ENCODE measurements at places on chromosomes 7 and 10.

- DNase-seq, result peak; percentile 31
Observed at GRCh38 chr10:70169011-70169410, 1.3 kb downstream of the SAR1A start.

- DNase-seq, result no peak
Observed at GRCh38 chr7:69414555-69414954, 183.7 kb upstream of the AUTS2 start.

DNA sequence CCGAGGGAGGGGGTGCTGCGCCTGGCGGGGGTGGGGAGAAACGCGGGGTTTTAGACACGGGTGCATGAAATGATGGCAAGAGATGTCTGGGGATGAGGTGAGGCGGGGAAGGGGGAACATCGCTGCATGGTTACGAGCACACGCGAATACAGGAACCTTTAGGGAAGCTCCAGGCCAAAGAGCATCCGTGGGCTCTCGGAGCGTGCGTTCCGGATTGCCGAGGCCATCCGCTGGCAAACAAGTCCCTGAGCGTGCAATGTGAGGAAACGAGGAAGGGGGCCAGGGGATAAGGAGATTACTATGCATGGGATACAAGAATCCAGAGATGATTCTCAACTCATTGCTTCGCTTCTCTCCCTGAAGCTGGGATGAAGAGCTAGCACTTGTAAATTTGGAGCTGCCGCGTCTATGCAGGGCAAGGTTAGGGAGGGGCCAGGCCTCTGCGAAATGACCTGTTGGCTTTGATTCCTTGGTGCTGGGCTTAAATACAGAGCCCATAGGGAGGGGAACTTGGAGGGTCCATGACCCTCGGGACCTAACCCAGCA, 520 bp upstream of the WNT2 start:
- DNase-seq, result no peak

- no peak for DNase-seq
Observed at GRCh38 chr10:113381416-113381815, 171.4 kb upstream of the HABP2 start.

- no peak for DNase-seq
Observed at GRCh38 chr10:52615756-52616394, 156.7 kb downstream of the MBL2 start.

GRCh38 chr10:3682745-3683144, 102.3 kb downstream of the KLF6 start:
- no peak for DNase-seq

DNA sequence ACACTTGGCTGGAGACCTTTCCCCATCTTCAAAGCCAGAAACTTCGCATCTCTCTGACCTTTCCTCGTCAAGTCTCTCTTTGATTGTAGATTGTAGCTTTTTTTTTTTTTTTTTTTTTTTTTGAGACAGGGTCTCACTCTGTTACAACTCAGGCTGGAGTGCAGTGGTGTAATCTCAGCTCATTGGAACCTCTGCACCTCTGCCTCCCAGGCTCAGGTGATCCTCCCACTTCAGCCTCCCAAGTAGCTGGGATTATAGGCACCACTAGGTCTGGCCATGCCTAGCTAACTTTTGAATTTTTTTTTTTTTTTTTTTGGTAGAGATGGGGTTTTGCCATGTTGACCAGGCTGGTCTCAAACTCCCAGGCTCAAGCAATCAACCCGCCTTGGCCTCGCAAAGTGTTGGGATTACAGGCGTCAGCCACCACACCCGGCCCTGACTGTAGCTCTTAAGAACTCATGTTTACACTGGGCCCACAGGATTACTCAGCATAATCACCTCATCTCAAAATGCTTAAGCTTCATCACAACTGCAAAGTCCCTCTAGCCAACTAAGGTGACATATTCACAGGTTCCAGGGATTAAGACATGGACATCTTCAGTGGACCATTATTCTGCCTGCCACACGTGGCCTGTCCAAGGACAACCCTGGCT, 11.7 kb downstream of the POLL start:
- DNase-seq, result no peak

DNA sequence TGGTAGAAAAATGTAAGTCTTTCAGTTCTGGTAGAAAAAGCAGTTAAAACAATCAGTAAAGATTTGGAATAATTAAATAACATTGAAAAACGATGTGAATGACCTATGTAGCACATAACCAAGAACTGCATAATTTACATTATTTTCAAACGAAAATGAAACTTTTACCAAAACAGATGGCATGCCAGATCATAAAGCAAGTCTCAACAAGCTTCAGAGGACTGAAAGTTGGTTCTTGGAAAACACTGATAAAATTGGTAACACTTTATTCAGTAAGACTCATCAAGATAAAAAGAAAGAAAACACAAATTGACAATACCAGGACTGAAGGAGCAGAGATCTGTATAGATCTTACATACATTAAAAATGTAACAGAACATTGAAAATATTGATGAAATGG, 92.8 kb downstream of the VIPR2 start:
- DNase-seq, result no peak

DNA sequence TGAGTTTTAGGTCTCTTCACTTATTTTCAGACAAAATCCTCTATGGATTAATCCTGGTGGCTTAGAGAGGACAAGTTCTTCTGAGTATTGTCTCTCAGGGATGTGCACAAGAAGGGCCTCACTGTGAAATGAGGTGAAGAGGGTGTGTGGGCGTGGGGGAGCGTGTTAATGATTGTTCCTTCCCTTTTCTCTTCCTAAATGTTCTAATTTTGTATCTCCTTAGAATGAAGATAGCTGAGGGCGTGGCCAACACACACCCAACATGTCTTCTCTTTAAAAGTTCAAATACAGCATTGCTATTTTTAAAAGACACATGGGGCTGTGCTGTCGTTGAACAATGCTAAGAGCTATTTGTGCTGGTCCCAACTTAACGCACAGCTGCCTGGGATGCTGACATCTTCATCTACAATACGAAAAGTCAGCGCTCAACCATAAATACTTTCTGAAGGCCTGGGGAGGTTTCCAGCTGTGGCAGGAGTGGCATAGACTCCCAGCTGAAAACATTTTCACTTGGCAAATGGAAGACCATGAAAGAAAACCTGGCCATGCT, 135.9 kb downstream of the JCAD start:
- no peak for DNase-seq

DNA sequence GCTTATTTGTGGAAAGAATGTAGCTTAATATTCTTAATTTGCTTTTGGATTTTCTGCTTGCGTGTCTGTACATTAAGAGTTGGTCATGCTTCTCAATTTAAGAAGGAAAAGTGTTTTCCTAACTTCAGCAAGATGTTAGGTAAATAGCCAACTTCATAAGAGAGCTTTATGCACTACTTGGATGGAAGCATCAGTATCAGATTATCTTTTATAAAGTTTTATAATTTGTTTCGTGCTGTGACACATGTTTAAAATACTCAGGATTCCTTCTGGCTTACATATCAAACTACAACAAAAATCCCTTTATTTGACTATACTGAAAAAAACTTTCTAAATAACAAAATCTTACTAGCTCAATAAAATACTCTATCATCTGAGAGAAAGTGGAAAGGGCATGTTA, 34.8 kb upstream of the AGR2 start:
- no peak for DNase-seq

DNA sequence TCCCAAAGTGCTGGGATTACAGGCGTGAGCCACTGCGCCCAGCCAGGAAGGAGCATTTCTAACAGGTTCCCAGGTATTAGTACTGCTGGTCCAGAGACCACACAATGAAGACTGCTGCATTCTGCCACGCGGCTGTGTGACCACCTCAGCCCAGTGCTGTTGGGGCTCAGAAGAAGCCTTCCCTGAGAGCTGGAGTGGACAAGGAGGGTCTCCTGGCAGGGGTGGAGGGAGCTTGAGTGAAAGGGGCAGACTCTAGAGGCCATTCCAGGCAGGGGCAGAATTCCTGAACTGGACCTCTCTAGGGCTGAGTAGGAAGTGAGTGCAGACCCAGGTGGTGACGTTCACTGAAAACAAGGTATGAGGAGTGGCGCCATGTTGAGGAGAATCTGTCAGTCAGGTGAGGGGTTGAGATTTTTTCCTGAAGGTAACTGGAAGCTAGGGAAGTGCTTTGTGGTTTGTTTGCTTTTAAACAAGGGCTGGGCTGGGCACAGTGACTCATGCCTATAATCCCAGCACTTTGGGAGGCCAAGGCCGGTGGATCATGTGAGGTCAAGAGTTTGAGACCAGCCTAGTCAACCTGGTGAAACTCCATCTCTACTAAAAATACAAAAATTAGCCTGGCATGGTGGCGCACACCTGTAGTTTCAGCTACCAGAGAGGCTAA, 67.6 kb downstream of the TACC2 start:
- DNase-seq, result no peak

- DNase-seq, result peak; percentile 85
Observed at GRCh38 chr7:35906191-35906908, 105.5 kb downstream of the SEPTIN7 start.

- no peak for DNase-seq
Observed at GRCh38 chr10:7069706-7070105, 341.1 kb downstream of the SFMBT2 start.

GRCh38 chr10:17381502-17382142, 72.8 kb downstream of the ST8SIA6 start:
- no peak for DNase-seq

GRCh38 chr10:34109952-34110702, 705.0 kb downstream of the PARD3 start:
- DNase-seq, result no peak

DNA sequence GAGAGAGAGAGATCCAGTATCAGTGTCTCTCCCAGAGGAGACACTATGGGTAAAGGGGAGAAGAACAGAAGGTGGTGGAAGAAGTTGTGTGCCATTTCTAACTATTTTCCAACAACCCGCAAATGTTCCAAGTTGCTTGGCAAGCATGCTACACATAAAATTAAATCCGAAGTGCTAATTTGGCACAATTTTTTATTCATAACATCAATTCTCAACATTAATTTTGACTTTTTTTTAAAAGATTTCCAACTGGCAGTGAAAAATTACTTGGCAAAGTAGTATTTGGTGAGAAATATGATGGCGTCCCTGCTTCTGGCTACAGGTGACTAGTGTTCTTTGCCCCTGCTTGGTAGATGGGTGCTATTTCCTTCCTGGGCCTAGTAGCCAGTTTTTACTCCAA, 622.0 kb downstream of the SORCS1 start:
- no peak for DNase-seq

- no peak for DNase-seq
Observed at GRCh38 chr7:157464971-157465886, 128.4 kb downstream of the DNAJB6 start.

GRCh38 chr7:142438923-142439515, 181.2 kb upstream of the PRSS58 start:
- no peak for DNase-seq

DNA sequence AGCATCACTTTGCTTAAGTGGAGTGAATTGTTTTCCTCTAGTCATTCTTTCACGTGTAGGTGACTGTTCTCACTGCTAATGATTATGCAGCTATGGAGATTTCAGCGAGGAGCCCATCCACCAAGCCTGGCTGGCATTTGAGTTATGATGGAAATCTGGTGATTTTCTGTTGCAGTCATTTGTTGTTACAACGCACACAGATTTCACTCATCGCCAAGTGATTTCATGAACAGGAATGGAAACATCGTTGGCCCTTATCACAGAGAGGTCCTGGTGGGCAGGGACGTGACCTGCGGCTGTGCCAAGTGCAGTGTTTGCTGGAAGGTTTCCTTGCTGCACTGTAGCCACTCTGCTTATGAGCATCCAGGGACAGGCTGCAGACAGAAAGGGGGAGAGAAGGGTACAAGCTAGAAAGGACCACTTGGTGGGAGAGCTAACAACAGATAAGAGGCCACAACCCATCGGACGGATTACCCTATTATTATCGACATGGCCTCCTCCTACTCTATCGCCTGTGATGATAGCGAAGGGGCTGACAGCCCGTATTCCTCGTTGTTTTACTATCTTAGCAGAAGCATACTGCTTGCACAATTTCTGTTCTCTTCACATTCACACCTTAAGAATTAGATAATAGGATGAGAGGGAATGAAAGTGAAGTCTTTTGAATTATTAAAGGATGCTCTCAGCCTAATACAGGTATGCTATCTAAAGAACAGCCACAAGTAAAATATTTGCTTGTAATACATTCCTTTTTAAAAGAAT, 99.0 kb upstream of the PITRM1 start:
- DNase-seq, result no peak

GRCh38 chr7:65251851-65252620, 121.6 kb upstream of the ZNF92 start:
- DNase-seq, result peak; percentile 17

DNA sequence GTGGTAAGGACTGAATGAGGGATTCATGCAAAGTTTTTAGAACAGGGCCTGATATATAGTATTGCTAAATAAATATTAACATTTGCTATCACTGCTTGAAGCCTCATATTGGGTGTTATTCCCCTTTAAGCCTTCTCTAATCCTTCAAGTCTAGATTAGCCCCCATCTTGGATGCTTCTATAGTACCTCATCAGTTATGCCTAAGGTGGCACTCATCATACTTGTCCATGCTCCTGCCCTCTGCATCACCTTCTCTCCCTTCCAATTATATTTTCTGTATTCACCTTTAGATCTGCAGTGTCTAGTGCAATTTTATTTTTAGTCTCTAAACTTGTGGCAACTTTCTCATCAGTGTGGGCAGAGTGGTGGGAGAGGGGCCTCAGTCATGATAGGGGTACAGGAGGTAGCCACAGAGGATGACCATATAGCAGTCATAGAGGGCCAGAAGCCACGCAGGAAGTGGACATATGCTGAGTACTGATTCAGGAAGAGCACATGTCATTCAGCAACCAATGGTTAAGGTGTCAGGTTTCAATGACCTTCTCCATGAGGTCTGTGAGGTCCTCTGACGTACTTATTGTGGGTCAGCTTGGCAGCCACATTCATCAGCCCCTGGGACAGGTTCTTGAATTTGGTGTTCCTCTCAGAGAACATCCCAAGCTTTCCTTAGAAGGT, 2.5 kb downstream of the ENTPD1 start:
- DNase-seq, result no peak

GRCh38 chr7:120060875-120061274, 212.1 kb upstream of the KCND2 start:
- no peak for DNase-seq

DNA sequence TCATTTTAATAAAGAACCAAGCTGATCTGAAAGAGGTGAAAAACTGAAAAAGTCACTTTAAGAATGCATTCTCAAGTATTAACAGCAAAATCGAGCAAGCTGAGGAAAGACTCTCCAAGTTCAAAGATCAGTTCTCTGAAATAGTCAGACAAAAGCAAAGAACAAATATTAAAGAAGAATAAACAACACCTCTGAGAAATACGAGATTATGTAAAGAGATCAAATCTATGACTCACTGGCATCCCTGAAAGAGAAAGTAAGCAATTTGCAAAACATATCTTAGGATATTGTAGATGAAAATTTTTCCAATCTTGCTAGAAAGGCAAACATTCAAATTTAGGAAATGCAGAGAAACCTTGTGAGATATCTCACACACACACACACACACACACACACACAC, 138.4 kb upstream of the HGF start:
- no peak for DNase-seq

DNA sequence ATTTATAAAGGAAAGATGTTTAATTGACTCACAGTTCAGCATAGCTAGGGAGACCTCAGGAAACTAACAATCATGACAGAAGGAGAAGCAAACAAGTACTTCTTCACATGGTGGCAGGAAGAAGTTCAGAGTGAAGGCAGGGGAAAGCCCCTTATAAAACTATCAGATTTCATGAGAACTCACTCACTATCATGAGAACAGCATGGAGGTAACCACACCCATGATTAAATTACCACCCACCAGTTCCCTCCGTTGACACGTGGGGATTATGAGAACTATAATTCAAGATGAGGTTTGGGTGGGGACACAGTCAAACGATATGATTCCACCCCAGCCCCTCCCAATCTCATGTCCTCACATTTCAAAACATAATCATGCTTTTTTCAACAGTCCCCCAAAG, 124.2 kb upstream of the PCGF5 start:
- DNase-seq, result no peak

- DNase-seq, result no peak
Observed at GRCh38 chr7:102188746-102189145, 97.9 kb upstream of the SH2B2 start.

All from CD4-positive, alpha-beta T cell treated with Interleukin-15 for 4 hours (primary cell).